ENCODE measurements at places on chromosomes 2 and 18. TPM values are rescaled to one million over a fixed set of nuclear protein-coding genes. Genes with fewer than 3 reads are reported as not detected.
A peak's percentile ranks its signal among the peaks of the same experiment; 100 is the strongest.

- no peak for DNase-seq
Measured at GRCh38 chr2:158624961-158625360, 168.2 kb downstream of the PKP4 start.

DNA sequence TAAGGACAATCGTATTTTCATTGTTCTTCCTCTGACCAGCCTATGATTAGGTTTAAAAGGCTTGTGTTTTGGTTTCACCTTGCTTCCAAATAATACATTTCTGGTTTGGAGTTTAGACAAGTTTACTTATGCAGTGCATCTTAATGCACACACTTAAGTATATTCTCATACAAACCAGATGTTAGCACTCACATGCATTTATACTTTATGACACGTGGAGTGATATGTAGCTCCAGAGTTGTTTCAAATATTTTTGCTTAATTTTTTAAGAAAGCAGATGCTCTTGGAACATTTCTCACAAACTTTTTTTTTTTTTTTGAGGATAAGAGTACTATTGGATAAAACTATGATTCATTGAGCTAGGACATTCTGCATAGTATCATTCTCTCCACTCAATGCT, 109.9 kb downstream of the PDE1A start:
- no peak for DNase-seq

GRCh38 chr2:55715626-55716025, 22.0 kb upstream of the PNPT1 start:
- DNase-seq = no peak

ZSWIM2 gene
- not detected for total RNA-seq

DNA sequence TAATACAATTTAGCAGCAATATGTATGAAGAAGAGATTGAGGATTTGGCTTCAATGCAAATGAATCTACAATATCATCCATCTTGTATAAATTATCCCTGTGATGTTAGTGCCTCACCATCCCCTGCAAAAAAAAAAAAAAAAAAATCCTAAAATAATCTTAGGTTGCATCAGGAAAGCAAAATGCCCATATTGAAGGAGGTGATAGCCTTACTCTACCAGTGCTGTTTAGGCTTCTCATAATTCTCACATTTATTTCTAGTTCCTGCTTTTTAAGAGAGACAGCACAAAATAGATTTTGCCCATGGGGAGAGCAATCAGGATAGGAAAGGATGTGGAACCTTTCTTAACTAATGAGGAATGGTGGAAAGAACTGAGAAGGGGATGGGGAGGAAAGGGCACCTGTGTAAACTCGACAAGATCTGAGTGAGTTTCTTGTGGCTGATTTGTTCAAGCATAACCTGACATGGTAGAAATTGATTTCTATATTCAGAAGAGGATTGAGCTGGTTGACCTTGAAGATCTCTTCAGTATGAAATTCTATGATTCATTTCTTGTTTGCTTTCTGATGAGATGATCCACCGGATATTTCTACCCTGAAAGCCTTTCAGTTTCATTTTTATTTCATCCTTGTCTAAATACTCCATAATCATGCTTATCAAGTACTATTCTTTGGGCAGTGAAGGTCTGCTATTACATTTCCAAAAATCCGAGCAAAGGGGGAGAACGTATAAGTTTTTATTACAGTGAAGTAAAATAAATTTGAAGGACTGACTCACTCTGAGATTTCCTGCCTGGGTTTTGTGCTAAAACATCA, 391.2 kb downstream of the PTPRM start:
- DNase-seq = no peak

GRCh38 chr2:144625226-144625625, 105.3 kb upstream of the ZEB2 start:
- DNase-seq = no peak

DNA sequence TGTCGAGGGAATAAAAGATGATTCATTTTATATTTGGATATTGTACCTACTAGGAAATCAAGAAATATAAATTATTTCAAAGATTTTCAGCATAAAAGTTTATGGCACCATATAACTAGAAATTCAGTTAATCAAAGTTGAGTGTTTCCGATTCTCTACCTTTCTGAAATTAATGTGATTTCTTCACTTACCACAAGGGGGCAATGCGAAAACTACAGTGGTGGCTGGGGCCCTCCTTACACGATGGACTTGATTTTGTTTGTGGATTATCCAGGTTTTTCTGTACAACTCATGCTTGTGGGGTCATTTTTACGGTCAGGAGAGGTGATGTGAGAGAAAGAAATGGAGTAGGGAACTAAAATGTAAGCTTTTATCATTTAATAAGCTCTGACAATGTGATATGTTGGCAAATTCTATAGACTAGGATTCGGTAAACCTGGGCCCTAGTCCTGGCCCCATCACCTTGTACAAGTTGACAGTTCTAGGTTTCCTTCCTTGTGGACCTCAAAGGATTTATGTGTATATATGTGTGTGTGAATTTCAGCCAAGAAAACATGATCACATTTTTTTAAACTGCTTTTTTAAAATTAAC, 47.6 kb downstream of the G6PC2 start:
- DNase-seq = peak; percentile 14

- no peak for DNase-seq
Measured at GRCh38 chr2:130160131-130160530, 15.2 kb upstream of the CCDC74B start.

PLEKHA3 gene
- total RNA-seq = 10.3 TPM

DNA sequence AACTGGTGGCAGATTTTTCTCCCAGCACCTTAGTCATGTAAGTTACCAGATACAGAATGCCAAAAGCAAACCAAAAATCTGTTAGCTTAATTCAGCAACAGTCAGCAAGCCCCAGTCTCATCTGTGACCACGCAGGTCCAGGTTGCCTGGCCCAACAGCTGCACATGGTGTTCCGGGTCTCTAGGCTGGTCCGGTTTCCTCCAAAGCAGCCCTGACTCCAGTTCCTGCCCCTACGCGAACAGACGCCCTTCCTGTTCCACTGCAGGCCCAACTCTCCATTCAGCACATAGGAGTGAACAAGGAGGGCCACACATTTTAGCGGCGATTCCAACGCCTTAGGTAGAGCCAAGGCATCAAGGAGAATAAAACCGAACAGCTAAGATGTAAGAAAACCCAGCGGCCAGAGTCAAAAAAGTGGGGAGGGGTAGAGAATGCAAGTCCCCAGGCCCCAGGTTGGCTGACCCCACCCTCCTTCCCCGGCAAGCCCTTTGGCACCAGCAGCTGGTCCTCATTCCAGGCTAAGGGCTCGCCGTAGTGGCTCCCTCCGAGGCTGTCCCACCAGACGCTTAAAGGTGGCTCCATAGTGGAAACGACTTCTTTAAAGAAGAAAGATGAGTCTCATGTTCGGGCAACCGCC, 1.5 kb downstream of the STK25 start:
- no peak for DNase-seq

DNA sequence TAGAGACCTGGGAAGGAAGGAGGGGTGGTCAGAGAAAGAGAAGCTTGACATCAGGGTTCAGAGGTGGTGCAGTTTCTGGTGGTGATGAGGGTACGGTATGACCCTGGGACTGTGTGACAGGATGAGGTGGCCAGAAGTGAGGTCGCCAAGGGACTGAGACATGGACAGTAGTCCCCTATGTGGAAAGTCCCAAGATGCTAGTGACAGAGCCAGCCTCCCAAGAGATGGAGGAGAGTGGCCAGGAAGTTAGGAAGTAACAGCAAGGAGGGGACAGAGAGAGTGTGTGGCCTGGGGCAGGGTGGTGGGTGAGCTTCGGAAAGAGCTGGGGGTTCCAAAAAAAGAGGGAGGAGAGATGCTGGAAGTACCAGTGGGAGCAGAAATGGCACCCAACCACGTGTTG, 66.0 kb downstream of the SMAD7 start:
- DNase-seq = no peak

DNA sequence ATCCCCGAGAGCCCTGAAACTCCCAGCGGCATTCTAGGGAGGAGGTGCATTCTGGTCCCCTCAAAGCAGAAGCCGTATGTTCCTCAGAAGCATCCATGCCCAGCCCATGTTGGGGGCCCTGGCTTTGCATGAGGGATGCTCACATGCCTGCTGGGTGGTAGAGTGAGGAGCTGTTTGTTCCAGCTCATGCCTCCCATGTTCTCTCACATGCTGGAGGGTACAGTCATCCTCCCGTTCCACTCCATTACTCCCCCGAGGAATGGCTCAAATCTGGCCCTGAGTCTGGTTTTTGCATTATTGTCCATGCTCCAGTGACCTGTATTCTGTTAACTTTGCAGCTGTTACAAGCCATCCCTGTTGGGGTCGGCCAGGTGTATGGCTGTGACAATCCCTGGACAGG, 24.1 kb downstream of the SLC14A2 start:
- no peak for DNase-seq

- no peak for DNase-seq
Measured at GRCh38 chr18:79274823-79275222, 120.9 kb upstream of the NFATC1 start.

RAB12 gene
- 71.5 TPM for total RNA-seq

GRCh38 chr2:160252900-160253299, 52.8 kb upstream of the ITGB6 start:
- no peak for DNase-seq

Measured in H4 (cell line).